Stimulated activated CD4-positive, alpha-beta T cell treated with anti-CD3 and anti-CD28 coated beads, Interleukin-1b, Interleukin-23, amount 100 ng/mL, for 4 hours (primary cell): ENCODE measurements at places on chromosomes 5 and 9.

DNA sequence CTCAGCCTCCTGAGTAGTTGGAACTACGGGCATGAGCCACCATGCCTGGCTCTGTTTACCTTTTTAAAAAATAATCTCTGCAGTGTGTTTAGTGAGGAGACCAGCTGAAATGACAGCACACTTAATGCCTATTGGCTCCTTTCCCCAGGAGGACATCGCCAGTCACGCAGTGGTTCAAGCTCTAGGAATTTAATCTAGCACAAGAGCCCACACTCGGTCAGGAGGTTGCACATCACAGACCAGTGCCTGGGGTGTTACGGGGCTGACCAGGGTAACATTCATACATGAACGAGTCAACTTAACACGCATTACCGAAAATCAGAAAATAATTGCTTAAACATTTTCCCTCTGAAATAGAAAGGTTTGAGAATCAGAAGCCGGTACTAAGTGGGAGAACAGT is 217.0 kb downstream of the GOLPH3 start:
- DNase-seq, result no peak

DNA sequence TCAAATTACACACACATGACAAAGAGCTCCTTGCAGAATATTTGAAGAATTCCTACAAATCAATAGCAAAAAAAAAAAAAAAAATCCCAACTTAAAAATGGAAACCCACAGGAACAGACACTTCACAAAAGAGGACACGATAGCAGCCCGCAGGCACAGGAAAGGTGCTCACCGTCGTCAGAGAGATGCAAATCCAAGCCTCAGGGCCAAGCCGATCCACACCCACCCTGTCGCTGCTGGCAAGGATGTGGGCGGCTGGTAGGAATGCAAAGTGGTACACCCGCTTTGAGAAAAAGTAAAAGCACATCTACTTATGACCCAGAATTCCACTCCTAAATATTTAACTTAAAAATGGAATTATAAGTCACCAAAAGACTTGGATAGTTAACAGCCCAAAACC is 10.8 kb downstream of the LCN9 start:
- no peak for DNase-seq

GRCh38 chr5:7779019-7780005 is 71.6 kb downstream of the CFAP90 start:
- DNase-seq, result no peak

DNA sequence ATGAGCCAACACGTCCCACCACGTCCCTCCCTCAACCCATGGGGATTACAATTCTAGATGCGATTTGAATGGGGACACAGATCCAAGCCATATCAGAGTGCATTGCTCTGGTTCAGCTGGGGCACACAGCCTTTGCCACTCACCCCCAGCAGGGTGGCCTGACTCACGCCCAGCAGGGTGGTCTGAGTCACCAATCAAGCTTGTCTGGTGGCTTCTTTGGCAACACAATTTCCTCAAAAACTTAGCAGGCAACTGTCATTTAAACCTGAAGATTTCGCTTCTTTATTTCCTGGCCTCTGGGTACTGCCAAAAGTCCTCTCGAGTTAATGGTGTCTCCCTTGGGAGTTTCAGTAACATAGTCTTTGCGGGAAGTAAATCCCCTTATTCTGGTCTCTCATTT is 16.3 kb upstream of the SEMA5A start:
- no peak for DNase-seq

DNA sequence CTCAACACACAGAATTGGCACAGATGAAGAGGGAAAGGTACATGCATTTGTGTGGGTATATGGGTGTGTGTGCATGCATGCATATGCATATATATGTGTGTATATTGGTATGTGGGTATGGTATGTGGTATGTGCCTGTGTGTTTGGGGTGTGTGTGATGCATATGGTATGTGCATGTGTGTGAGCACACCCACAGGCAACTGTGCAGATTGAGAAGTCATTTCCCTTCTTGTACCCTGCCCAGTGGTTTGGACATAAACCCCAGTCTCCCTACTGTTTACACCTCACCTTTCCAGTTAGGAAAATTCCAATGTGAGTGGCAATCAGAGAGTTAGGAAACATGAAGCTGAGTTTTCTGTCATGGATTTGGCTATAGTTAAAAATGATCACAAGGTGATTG is 178.0 kb downstream of the NXNL2 start:
- no peak for DNase-seq

GRCh38 chr5:178542455-178542854 is 47.7 kb downstream of the COL23A1 start:
- no peak for DNase-seq

DNA sequence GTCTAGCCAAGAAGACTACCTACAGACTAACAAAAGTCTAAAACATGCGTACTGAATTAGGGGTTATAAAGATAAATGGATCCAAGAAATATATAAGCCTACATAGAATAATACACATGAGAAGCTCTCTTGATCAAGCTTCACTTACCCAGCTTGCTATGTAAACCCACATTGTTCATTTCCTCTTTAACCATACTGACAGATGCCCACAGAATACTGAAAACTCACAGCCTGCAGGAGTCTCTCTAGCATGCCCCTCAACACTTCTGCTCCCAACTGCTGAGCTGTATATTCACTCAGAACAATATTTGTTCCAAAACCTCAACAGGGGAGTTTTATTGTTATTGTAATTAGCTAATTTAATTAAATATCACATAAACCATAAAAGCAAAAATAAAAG is 52.4 kb downstream of the RFX3 start:
- DNase-seq, result no peak

DNA sequence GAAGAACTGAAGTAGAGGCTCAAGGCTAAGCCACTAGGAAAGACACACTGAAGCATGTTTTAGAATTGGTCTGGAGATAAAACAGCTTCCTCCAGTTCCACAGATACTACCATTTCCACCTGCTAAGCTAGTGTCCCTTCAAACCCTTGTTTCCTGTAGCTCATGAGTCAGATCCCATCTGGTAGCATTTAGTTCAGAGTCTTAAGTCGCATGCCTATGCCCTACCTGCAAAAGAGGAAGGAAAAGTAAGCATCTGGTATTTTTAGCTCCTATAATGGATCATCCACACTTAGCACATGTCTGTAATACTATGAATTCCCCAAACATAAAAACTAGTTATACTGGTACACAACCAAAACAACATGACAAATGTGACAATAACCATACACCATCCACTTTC is 92.1 kb downstream of the CDKN2A start:
- no peak for DNase-seq

GRCh38 chr9:115036691-115037090 is 81.3 kb downstream of the TNC start:
- no peak for DNase-seq

- no peak for DNase-seq
Measured at GRCh38 chr9:136023410-136024225, 62.4 kb upstream of the UBAC1 start.

DNA sequence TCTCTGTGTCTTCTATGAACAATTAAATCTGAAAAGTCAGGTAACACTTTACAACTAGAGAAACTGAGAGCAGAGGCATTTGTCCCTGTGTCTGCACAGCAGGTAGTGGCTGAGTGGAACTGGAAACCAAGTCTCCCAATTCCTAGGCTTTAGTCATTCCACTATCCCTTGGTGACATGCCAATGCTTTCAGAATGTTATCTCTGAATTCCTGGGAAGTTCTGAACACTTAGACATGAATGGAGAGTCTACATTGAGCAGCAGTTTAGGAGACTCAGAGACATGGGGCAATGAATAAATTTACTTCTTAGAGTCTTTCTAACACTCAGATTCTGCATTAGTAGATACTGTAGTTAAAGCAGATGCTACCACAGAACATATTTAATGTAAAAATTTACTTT is 94.8 kb upstream of the APC start:
- DNase-seq, result no peak

DNA sequence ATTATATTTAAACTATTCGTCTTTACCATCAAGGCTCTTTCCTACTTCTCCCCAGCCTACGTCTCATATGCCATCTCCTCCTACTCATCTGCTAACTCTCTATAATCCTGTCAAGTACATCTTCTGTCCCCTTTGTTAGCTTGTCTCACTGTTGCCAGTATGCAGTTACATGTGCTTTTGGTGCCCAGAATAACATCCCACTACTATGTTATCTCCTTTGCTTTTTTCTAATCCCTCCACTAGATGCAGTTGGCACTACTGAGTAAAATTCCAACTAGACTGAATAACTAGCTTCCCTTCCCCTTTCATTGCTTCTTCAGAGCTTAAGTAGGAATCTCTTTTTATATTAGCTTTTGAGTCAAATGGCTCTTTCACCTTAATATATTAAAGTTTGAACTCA is 3.0 kb upstream of the ARRDC3 start:
- no peak for DNase-seq

DNA sequence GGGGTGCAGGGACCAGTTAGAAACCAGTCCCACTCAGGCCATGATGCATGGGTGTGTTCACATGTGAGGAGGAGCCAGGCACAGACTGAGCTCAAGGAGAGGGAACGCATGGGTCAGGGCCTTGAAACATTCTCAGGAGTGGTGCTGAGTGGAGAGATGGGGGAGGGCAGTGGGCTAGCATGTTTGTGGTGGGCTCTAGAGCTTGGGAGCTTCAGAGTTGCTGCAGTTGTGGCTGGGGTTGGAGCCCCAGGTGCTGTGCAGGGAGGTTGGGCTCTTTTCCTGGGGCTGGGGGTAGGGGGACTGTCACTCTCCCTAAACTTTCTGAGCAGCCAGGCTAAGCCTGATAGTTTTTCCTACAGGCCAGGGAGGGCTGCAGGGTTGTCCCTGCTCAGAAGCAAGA is 95.4 kb downstream of the DAB2IP start:
- no peak for DNase-seq

GRCh38 chr9:20095430-20096092 is 306.7 kb upstream of the SLC24A2 start:
- DNase-seq, result no peak

GRCh38 chr5:55114061-55114460 is 11.6 kb downstream of the GZMA start:
- no peak for DNase-seq

DNA sequence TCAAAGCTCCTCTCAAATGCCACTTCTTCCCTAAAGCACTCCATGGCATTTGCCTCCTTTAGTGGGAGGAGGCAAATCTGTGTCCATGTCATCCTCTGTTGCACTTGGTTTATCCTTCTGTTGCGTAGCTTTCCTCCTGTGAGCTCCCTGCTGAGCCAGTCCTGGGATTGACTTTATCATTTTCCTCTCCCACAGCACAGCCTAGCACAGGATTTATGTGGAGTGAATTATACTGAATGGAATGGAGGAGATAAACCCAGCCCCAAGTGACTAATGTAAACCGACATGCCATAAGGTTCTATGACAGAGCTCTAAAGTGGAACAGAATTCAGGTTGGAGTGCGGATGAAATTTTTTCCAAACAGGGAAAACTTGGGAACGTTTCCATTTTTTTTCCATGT is 26.4 kb upstream of the TOMM5 start:
- no peak for DNase-seq
